ENCODE measurements at places on chromosomes 16 and 17.

- DNase-seq, result no peak
Observed at GRCh38 chr17:5600041-5600440, 15.7 kb upstream of the NLRP1 start.

GRCh38 chr16:80390871-80391489 lies 149.8 kb upstream of the DYNLRB2 start:
- no peak for DNase-seq

DNA sequence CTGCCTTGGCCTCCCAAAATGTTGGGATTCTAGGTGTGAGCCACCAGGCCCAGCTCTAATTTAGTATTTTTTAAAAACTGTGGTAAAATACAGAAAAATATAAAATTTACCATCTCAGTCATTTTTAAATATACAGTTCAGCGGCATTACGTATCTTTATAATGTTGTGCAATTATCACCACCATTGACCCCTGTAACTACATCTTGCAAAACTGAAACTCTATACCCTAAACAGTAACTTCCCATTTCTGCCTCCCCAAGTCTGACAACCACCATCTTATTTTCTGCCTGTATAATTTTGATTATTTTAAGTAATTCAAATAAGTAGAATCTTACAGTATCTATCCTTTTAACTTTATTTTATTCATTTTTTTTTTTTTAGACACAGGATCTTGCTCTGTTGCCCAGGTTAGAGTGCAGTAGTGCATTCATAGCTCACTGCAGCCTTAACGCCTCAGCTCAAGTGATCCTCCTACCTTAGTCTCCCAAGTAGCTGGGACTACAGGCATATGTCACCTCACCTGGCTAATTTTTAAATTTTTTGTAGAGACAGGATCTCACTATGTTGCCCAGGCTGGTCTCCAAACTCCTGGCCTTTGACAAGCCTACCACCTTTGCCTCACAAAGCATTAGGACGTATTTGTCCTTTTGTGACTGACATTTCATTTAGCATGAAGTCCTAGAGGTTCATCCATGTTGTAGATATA lies 10.9 kb upstream of the GGA2 start:
- no peak for DNase-seq

GRCh38 chr17:30421592-30421991 lies 42.9 kb downstream of the CPD start:
- no peak for DNase-seq

- no peak for DNase-seq
Observed at GRCh38 chr17:53278466-53278865, 544.3 kb upstream of the KIF2B start.

GRCh38 chr17:12510535-12510934 lies 155.2 kb upstream of the MYOCD start:
- DNase-seq, result no peak

GRCh38 chr17:14323522-14323981 lies 22.7 kb downstream of the HS3ST3B1 start:
- no peak for DNase-seq

- no peak for DNase-seq
Observed at GRCh38 chr16:10922328-10923145, 19.7 kb downstream of the DEXI start.

GRCh38 chr17:37344519-37344918 lies 31.3 kb upstream of the C17orf78 start:
- DNase-seq, result no peak

- no peak for DNase-seq
Observed at GRCh38 chr16:2008009-2008526, 1.6 kb downstream of the ZNF598 start.

- no peak for DNase-seq
Observed at GRCh38 chr16:75260851-75261589, 9.6 kb upstream of the BCAR1 start.

- no peak for DNase-seq
Observed at GRCh38 chr16:55687802-55688201, 32.0 kb downstream of the SLC6A2 start.

DNA sequence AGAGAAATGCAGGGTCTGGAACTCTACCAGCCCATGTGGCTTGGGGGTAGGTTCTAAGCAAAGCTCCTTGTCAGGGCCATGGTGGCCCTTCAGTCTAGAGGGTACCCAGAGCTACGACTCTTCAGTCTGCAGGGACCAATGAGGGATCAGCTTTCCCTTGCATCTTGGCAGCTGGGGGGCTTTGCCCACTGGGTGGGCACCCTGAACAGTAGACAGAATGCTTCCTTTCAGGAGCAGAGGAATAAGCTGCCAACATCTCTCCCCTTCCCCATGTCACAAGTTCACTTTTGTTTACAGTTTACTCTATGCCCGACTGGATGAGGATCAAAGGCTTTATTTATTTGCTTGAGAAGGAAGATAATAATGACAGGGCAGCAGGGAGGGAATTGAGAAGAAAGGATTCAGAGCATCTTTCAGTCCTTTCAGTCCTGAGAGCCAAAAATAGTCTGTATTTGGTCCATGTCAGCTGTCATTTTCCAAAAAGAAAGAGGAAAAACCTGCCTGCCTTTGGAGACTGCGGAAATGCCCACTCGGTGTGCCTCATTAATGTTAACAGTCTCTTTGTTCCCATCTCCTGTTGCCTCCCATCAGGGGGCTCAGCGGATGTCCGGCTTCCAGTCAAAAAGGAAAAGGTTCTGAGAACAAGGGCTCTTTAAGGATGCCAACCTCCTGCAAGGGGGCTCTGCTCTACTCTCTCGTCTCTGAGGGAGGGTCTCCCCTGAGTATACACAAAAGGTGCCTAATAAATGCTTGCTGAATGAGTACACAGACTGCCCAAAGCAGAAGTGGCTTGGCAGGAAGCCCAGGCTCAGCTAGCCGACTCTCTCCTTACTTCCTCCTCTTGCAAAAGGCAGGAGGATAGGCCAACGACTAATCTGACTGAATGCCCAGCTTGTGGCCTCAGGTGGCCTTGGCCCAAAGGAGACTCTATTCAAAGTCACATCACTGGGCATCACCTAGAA lies 17.1 kb downstream of the TRAF4 start:
- no peak for DNase-seq

DNA sequence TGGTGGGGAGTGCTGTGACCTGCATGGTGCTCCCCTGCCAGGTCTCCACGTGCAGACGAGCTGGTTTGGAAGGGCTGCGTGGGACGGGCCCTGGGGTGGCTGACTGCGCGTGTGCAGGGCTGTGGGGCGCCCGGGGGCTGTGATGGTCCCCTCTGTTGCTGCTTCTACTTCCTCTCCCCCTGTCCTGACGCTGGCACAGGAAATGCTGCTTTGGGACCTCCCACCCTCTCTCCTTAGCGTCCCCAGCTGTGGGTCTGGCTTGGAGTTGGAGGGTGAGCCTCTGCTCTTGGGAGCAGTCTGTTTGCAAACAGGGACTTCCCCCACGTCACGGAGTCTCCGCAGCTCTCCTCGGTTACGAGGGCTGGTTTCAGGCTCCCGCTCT lies 35.2 kb downstream of the TSC2 start:
- DNase-seq, result no peak

DNA sequence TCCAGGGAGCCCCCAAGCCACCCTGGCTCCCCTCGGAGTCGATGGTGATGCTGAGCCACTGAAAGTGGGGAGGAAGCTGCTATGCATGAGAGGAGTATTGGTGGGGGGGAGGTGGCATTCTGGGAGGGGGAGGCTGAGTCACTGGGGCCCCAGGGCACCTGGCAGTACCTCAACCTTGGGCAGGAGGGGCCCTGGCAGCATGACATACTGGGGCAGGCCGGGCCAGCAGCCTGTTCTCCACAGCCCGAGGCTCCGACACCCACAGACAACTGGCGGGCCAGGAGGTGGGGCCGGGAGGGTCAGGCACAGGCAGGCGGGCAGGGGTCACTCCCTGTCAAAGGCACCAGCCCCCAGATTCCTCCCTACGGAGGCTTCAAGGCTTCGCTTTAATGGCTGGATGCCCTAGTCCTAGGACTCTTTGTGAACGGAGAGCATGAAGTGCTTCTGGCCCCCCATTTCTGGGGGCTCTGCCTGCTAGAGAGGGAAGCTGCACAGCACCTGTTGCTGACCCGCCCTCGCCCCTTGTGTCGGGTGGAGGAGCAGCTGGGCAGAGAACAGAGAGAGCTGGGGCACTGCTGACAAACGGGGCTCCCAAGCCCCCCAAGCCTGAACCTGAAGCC lies 928 bp downstream of the CASKIN2 start:
- DNase-seq, result no peak

- no peak for DNase-seq
Observed at GRCh38 chr16:10026593-10026992, 155.6 kb downstream of the GRIN2A start.

DNA sequence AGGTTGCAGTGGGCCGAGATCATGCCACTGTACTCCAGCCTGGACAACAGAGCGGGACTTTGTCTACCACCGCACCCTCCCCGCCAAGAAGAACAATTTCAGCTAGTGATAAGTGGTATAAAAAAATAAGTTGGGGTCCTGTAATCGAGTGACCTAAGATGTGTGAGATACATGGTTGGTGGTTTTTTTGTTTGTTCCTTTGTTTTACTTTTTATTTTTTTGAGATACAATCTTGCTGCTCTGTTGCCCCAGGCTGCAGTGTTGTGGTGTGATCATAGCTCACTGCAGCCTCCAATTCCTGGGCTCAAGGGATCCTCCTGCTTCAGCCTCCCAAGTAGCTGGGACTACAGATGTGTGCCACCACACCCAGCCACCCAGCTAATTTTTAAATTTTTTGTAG lies 58.7 kb downstream of the PITPNC1 start:
- no peak for DNase-seq

DNA sequence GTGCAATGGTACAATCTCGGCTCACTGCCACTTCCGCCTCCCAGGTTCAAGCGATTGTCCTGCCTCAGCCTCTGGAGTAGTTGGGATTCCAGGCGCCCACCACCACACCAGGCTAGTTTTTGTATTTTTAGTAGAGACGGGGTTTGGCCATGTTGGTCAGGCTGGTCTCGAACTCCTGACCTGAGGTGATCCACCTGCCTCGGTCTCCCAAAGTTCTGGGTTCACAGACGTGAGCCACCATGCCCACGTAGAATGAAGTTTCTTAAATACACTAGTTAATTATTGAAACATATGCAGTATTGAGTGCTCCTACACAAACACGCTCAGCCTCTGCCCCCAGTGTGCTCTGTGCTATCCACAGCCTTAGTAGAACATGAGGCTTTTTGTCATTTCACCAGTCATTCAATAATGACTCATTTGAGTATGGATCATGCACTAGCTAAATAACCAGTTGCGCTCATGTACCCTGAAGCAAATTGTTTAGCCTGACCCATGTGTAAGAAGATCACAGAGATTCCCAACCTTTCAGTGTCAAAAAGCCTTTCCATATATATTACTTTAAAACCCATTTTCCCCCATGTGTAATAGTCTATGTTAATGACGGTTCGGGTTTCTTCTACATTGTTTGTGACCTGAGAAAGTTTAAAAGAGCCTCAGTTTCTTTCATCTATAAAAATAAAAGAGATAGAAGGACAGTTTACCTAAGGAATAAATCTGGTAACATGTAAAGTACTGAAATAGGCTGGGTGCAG lies 49.7 kb downstream of the TUBD1 start:
- peak; percentile 79 for DNase-seq

DNA sequence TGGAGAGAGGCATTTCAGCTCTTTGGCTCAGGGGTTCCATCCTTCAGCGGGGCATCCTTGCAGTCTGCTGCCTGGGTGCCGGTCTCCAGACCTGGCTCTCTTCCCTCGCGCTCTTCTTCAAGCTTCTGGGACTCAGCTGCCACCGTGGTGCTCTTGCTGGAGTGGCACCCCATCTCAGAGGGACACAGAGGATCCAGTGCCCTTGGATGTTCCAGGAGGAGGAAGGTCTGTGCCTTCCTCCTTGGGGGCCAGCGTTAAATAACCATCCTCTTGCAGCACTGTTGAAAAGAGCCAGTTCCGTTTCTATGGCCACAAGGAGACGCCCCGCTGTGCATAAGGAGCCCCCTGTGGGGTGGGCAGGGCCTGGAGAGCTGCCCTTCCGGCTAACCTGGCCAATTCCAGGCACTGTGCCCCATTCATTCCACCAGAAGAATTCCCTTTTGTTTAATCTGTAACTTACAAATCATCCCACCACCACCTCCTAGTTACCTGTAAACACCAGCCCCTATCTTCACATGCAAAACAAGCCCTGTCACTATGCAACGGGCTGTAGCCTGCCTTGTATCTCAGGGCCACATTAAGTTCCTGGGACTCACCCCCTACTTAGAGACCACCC lies 8.6 kb downstream of the CHD9NB start:
- DNase-seq, result no peak

GRCh38 chr17:12485361-12485906 lies 180.3 kb upstream of the MYOCD start:
- DNase-seq, result no peak

DNA sequence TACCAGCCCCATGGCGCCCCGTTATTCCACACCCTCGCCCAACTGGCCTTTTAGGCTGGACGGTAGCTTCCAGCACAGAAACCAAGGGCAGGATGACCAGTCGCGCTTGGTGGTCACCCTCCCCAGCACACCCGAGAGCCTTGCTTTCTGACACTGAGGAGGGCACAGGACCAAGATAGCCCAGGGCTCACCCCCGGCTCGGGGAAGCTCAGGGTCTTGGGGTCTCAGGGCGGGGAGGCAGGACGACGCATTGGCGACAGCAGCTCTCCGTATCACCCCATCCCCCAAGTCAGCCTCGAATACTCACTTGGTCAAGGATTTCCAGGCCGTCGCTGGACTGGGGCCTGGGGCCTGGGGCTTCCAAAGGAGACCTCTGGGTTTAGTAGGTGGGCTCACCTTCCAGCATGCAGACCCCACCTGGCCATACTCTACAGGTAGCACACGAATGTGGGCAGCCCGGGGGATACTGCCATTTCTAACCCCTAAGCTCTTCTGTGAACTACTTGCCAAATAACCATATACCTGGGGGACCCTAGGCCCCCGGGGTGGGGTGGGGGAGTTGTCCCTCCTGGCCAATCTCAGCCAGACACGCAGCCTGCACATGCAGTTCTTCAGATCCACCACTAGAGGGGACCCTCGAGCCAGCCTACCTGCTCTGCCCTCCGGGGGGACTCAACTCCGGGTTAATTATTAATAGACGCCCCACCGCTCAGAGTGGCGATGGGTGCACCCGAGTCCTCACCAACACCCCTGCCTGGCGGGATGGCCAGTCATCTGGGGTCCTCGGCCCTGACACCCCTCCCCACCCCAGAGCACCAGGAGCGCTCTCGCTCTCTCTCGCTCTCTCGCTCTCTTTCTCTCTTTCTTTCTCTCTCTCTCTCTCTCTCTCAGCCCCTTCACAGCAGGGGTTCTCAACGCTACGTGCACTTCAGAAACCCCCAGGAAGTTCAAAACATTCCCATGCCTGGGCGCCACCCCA lies 30.0 kb downstream of the TBC1D16 start:
- peak; percentile 43 for DNase-seq

GRCh38 chr16:19338335-19338734 lies 52.8 kb downstream of the CLEC19A start:
- no peak for DNase-seq

GRCh38 chr17:73132085-73132492 lies 32.7 kb upstream of the SSTR2 start:
- DNase-seq, result no peak

GRCh38 chr17:6981426-6981825 lies 14.4 kb upstream of the ALOX12 start:
- DNase-seq, result no peak

- DNase-seq, result no peak
Observed at GRCh38 chr17:30334421-30334820, 564 bp upstream of the TMIGD1 start.

- DNase-seq, result peak; percentile 35
Observed at GRCh38 chr16:67942200-67942509, 1.8 kb downstream of the LCAT start.

- DNase-seq, result no peak
Observed at GRCh38 chr16:9302072-9302471, 210.6 kb downstream of the HAPSTR1 start.

GRCh38 chr17:63126607-63127006 lies 160.6 kb downstream of the TANC2 start:
- no peak for DNase-seq

Data from stimulated activated CD4-positive, alpha-beta T cell treated with anti-CD3 and anti-CD28 coated beads, TNF-alpha, amount 100 ng/mL, for 24 hours (primary cell).